Naive thymus-derived CD8-positive, alpha-beta T cell (primary cell): ENCODE measurements at places on chromosomes 7 and 10. TPM values are rescaled to one million over a fixed set of nuclear protein-coding genes. Genes with fewer than 3 reads are reported as not detected.

GRCh38 chr10:19865676-19866075, 49.4 kb downstream of the PLXDC2 start:
- H3K4me3 ChIP-seq: no peak overlapping the region
- no peaks in the 10 kb centered on the region for H3K4me1 ChIP-seq
- H3K36me3 ChIP-seq: no peaks in the 10 kb centered on the region
- no peak for DNase-seq
- no peaks in the 10 kb centered on the region for H3K27me3 ChIP-seq

SMNDC1 gene
- 37.3 TPM for total RNA-seq

DNA sequence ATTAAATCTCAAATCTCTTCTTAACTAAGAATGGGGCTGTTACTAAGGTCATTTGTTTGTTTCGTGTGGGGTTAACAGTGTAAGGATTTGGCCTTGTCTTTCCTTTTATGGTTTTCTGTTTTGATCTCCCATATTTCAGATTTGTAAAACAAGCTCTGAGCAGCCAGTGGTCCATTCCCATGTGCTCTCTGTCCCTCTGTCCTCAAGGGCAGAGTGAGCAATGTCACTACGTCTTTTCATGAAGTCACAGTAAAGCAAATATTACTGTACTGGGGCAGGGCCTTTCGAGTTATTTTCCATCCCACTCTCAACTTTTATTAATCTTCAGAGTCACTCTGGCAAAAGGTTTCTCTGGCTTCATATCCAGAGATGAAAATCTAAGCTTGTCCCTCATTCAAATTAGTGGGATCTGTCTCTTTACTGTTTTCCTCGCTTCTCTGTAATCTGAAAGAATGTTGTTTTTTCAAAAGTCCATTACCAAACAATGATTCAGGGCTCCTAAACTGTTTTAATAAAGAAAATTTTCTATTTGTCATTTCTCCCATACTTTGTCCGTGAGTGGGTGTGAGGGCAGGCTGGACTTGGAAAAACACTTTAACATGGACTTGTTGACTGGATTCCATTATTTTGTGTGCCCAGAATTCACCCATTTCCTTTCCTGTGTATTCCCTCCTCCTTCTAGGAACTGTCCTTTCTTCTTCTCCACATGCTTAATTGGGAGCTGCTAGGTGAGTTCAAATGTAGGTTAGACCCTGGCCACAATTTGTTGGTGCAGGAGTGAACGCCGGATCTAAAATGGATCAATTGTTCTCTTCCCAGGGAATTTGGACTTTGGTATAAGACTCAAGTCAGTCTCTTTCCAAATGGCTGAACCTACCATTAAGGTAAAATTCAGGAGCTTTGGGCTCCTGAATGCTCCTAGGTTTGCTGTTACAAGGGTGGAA, 42.1 kb upstream of the NAMPT start:
- no peak overlapping the region for H3K27ac ChIP-seq
- no peak for DNase-seq
- H3K36me3 ChIP-seq: no peaks in the 10 kb centered on the region
- H3K4me1 ChIP-seq: no peaks in the 10 kb centered on the region
- peaks cover 3% of the 10 kb centered on the region for H3K27me3 ChIP-seq

IL6 gene
- not detected for total RNA-seq

EPHB4 gene
- total RNA-seq: 12.3 TPM
